SW480 (cell line): ENCODE measurements at places on chromosomes 12 and 14.
A peak's percentile ranks its signal among the peaks of the same experiment; 100 is the strongest.

- DNase-seq, result peak; percentile 81
These were observed 58.3 kb upstream of the EEA1 start for GRCh38 chr12:92987362-92987761.

- no peak for DNase-seq
These were observed 48.5 kb downstream of the IFNG-AS1 start for GRCh38 chr12:68037616-68038255.

DNA sequence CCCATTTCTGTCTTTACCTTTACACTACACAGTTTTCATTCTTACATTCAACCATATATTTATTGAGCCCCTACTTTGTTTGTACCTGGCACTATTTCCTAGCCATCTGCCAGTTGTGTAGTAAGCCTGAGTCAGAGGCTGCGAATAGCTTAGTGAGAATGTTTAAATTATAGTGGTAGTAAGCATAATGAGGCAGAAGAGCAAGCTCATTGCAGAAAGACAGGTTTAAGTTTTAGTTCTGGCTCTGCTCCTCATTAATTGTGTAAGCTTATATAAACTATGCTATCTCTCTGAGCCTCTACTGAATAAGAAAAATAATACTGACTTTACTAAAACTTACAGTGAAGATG lies 123.5 kb downstream of the NAV3 start:
- DNase-seq, result no peak

- DNase-seq, result no peak
These were observed 13.9 kb downstream of the GALNT9 start for GRCh38 chr12:132315507-132315906.

GRCh38 chr14:51244591-51244990 lies 4.5 kb downstream of the TMX1 start:
- DNase-seq, result no peak

DNA sequence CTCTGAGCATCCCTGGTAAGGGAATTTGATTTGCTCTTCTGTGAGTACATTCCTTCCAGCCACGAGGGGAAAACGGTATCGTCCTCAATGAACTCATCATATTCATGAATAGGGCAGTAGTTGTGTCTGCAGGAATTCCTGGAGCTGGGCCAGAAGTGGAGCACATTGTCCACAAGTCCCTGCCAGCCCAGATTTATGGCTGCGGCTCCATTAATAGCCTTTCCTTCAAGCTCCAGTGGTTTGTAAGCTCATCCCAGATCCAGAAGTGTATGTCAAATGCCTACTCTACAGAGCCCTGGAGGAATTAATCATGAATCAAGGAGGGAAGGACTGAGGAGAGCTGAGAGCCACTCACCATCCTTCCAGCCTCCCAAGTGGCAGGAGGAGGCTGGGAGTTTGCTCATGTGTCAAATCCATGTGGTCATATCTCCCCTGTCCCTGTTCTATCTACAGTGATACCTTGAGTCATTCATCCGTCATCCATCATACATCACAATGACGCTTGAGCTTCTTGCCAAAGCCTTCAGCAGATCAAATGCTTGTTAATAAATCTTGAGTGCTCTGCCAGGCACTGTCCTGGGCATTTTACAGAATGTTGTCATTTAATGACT lies 65.5 kb downstream of the SVOP start:
- peak; percentile 54 for DNase-seq

DNA sequence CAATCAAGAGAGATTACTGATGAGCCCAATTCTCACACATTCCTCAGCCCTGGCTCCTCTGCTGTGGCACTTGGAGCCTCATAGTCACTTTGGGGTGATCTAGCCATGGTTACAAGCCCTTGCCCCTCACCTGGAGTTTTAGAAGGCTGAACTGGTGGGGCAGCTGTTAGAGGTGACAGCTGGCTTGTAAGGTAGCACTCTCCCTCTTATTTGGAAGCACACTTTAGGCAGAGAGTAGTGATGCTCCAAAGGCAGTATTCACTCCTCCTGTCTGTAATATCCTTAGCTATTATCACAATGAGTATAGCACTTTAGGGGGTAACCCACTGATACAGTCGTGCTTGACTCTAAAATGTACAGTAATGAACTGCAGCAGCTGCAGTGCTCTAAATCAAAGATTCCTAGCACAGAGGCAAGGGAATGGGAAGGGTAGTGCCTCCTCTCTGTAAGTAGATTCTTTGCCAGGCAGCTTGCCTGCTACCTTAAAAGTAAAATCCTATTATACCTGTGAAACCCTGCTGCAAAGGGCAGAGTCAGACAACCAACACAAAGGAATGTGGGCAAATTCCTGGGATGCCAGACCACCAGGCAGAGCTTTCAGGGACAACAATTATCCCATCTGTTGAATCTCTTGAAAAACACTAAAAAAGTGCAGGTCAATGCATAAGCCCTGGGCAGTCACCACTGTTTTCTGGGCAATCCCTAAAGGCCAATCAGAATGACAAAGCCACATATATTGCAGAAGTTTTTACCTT lies 336.3 kb downstream of the NOVA1 start:
- no peak for DNase-seq

DNA sequence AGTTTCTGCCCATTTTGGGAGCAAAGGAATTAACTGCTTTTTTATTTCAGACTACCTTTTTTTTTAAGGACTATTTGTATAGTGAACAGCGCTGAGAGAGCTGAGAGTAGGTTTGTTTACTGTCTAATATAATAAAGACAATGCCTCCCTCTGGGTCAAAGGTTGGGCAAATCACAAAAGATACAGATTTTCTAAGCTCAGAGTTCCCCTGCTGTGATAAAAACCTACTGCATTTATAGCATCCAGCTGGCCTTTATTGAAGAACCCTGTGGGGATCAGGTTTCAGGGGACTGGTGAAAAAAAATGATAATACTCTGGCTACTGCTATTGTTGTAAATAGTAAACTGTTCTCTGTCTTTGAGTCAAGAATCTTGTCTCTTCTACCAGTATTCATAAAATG lies 28.7 kb downstream of the CCDC59 start:
- DNase-seq, result peak; percentile 8

- DNase-seq, result no peak
These were observed 103.9 kb downstream of the SUDS3 start for GRCh38 chr12:118480235-118480634.

DNA sequence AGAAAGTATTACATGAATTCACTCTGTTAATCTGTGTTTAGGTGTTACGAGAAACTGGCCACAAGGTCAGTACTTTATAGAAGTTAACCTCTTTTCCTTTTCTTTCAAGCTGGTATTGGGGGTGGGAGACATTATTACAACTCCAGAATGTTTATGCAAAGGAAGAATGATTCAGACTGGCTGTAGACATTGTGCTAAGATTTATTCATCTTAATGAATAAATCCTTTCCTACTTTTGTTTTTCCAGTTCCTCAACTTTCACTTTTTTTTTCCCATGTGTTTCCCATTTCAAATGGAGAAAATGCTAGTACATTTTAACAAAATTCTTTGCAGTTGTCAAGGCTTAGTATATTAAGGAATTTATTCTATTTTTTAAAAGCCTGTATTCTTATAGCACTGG lies 1.3 kb downstream of the OTOGL start:
- no peak for DNase-seq

DNA sequence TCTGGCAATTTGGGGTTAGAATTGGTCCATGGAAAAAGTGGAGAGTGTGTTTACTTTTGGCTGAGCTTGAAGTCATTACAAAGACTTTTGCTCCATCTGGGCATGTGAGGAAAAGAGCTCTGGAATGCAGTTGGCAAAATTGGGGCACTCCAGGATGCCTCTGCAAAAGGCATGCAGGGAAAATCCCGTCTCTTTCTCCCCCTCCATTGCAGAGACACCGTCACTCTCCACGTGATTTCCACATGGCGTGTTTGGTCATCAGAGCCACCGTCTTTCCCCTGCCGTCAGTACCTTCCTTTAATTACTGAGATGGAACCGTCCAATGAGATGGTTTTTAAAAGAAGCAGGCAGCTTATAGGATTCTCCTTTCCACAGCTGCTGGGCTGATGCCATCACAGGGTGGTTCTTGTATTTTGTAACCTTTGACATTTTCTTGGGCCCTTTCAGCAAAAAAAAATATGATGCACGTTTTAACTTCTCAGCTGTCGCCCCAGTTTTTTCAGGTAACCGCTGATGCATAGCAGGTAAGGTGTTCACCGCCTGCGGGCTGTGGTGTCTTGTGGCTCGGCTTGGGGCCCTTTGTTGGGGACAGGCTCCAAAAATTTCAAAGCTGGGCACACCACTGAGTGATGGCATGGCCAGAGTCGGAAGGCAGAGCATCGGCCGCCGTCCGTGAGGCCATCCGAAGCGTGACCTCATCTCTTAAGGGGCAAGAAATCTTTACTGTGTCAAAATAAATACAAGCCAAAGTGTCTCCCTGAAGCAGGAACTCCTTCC lies 68.4 kb downstream of the CACNA1C start:
- DNase-seq, result no peak

- DNase-seq, result no peak
These were observed 121.2 kb downstream of the ZNF664 start for GRCh38 chr12:124094188-124094587.

GRCh38 chr12:19783547-19784444 lies 344.5 kb downstream of the AEBP2 start:
- DNase-seq, result no peak

GRCh38 chr14:73944432-73945158 lies 5.3 kb downstream of the FAM161B start:
- no peak for DNase-seq

DNA sequence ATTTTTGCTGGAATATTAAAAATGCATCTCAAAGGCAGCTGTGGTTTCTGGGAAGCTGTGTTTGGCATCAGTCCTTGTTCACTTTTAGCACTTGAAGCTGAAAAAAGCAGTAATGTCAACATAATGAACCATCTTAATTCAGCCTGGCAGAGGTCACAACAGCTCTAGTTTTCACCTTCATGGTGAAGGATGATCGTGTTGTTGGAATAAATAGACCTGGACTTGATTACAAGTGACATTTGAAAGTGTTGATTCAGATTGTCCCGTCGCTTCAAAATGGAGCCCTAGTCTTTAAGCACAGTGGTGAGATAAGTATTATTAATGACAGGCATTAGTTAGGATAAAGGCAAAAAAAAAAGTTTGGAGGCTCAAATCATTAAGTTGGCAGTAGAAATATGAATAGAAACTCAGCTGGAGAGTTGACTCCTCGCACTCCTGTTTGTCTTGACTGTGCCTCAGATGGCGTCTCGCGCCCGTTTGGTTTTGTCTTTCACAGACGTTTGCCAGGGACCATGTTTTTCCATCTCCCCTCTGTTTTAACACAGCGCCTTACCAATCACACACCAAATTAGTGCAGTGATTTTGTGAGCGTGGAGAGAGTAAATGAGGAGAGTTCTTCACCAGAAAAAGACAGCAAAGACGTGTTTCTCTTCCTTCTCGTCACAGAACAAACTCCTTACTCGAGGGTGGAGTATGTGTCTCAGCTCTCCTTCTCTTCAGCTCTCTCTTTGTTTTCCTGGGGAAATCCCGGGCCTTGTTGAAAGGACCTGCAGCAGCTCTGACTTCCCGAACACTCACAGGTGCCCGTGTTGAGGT lies 53.4 kb upstream of the MMP17 start:
- DNase-seq, result no peak

GRCh38 chr12:52741375-52742195 lies 35.6 kb downstream of the KRT76 start:
- DNase-seq, result peak; percentile 53
